ENCODE measurements at places on chromosomes 12 and 14.

DNA sequence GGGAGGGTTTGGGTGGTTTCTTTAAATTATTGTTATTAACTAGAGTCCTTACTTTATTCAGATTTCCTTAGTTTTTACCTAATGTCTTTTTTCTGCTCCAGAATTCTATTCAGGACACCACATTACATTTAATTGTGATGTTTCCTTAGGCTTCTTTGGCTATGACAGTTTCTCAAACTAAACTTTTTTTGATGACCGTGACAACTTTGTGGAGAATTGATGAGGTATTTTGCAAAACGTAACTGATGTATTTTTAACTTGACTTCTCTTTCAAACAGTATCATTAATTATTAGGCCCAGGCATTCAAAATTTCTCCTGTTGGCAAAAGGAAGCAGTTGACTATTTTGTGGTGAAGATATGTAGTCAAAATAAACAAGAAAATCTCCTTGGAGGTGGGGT is 10.5 kb downstream of the RNASE6 start:
- no peaks in the 10 kb centered on the region for H3K4me1 ChIP-seq
- no peak for DNase-seq
- peaks cover 3% of the 10 kb centered on the region for H3K36me3 ChIP-seq
- H3K27me3 ChIP-seq, result no peaks in the 10 kb centered on the region
- peak overlapping the region; percentile 60 for H3K27ac ChIP-seq

- DNase-seq, result no peak
- H3K27me3 ChIP-seq, result no peaks in the 10 kb centered on the region
- H3K36me3 ChIP-seq, result peaks cover 12% of the 10 kb centered on the region
- H3K4me1 ChIP-seq, result peaks cover 15% of the 10 kb centered on the region
Observed at GRCh38 chr12:112370199-112370598, 12.0 kb downstream of the HECTD4 start.

GRCh38 chr14:68795597-68796417 is 2.9 kb upstream of the ZFP36L1 start:
- peaks cover 23% of the 10 kb centered on the region for H3K27me3 ChIP-seq
- H3K27ac ChIP-seq, result peak overlapping the region; percentile 99
- peak overlapping the region; percentile 96 for H3K4me3 ChIP-seq
- peaks cover 18% of the 10 kb centered on the region for H3K4me1 ChIP-seq
- DNase-seq, result peak; percentile 89

DNA sequence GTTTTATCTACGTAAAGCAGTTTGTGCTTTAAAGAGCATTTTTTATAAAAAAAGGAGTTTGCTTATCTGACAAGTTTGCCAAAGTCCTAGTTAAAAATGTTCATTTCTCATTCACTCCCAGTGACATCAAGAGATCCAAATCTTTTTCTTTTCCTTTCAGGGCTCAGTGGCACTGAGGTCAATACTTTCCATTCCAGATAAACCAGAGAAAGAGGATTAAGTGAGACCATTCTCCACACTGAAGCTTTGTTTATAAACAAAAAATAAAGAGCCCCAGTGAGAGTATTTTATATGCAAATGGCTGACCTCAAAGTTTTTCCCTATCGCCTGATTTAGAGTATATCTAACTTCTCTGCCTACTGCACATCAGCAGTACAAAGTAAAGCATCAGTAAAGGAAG is 199.8 kb downstream of the ALG10B start:
- H3K4me3 ChIP-seq, result no peak overlapping the region
- H3K36me3 ChIP-seq, result no peaks in the 10 kb centered on the region
- H3K4me1 ChIP-seq, result no peaks in the 10 kb centered on the region
- no peak overlapping the region for H3K27ac ChIP-seq
- no peaks in the 10 kb centered on the region for H3K27me3 ChIP-seq
- DNase-seq, result no peak

DNA sequence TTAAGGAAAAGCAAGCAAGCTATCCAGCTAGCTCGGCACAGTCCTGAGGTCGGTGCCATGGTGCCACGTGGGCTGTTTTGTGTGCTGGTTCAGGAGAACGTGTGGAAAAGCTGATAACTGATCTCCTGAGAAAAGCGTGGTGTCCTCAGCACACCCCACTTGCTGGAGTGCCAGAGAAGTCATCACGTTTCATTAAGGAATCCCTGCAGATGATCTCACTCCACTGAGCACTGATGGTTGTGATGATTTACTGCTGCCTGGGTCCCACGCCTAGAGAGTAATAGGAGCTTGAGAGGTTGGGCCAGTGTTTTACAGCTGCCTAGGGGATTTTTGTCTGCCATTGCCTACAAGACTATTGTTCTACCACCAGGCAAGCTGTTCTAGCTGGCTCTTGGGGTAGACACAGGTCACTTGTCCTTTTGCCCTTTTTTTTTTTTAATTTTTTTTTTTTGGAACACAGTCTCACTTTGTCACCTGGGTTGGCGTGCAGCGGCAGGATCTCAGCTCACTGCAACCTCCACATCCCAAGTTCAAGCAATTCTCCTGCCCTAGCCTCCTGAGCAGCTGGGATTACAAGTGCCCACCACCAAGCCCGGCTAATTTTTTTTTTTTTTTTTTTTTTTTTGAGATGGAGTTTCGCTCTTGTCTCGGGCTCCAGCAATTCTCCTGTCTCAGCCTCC is 42.3 kb upstream of the EVL start:
- H3K4me3 ChIP-seq, result no peak overlapping the region
- peaks cover 57% of the 10 kb centered on the region for H3K4me1 ChIP-seq
- DNase-seq, result no peak
- H3K27me3 ChIP-seq, result no peaks in the 10 kb centered on the region
- no peak overlapping the region for H3K27ac ChIP-seq

DNA sequence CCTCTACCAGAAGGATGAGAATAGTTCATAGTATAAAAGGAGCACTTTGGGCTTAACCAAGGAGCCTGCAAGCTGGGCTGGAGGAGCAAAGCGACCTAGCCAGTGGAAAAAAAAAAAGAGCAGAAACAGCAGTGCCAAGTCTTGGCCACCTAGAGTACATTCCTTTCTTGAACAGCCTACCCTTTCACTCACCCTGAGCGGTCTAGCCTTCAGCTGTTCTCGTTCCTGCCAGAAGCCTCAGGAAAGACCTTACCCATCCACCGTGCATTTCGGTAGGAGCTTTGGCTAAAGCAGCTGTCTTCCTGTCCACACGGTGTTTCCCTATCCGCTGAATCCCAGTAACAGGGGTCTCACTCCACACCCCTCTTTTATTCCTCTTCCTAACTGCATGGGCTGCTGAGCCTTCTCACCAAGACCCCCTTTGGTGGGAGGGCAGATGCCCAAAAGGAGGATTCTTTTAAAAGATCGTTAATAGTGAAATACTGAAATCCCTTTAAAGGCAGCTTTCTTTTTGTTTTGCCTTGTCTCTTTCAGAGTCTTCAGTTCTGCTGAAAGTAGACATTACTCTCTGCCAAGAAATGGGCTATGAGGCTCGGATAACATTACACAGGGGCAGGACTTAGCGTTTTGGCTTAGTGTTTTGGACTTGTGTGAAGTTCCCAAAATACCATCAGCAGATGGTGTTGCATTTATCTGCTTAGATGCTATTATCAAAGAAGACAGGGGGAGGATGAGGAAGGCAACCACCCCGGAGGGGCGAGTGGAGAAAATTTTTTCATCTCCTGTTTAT is 88.5 kb upstream of the METAP2 start:
- peaks cover 8% of the 10 kb centered on the region for H3K4me1 ChIP-seq
- no peak for DNase-seq
- no peak overlapping the region for H3K4me3 ChIP-seq

DNA sequence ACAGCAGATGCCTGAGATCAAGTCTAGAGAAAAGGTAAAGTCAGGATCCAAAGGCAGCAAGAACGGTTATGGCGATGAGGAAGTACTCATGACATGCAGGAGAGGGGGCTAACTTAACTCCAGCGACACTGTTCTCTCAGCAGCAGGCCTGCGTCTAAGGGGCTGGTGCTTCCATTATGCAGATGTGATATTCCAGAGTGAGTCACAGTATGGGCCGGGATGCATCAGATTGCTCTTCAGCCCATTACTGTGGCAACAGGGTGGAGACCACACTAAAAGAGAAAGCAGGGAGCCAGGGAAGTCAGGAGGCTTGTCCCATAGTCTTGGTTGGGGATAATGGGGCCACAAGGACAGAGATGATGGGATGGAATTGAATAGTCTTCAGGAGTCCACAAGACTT is 151.8 kb upstream of the NTF3 start:
- no peak overlapping the region for H3K4me3 ChIP-seq
- H3K27me3 ChIP-seq, result peaks cover 12% of the 10 kb centered on the region
- no peak overlapping the region for H3K27ac ChIP-seq
- no peaks in the 10 kb centered on the region for H3K4me1 ChIP-seq

- H3K36me3 ChIP-seq, result no peaks in the 10 kb centered on the region
- H3K27me3 ChIP-seq, result no peaks in the 10 kb centered on the region
- DNase-seq, result no peak
Observed at GRCh38 chr14:20827326-20827725, 24.7 kb upstream of the RNASE1 start.

- peak overlapping the region; percentile 40 for H3K27ac ChIP-seq
- H3K4me3 ChIP-seq, result no peak overlapping the region
- H3K36me3 ChIP-seq, result no peaks in the 10 kb centered on the region
- no peak for DNase-seq
Observed at GRCh38 chr12:49776413-49776812, 35.1 kb downstream of the TMBIM6 start.

- no peaks in the 10 kb centered on the region for H3K27me3 ChIP-seq
- peaks cover 3% of the 10 kb centered on the region for H3K36me3 ChIP-seq
- no peak overlapping the region for H3K27ac ChIP-seq
- H3K4me3 ChIP-seq, result no peak overlapping the region
Observed at GRCh38 chr12:67716817-67717216, 68.3 kb downstream of the DYRK2 start.

DNA sequence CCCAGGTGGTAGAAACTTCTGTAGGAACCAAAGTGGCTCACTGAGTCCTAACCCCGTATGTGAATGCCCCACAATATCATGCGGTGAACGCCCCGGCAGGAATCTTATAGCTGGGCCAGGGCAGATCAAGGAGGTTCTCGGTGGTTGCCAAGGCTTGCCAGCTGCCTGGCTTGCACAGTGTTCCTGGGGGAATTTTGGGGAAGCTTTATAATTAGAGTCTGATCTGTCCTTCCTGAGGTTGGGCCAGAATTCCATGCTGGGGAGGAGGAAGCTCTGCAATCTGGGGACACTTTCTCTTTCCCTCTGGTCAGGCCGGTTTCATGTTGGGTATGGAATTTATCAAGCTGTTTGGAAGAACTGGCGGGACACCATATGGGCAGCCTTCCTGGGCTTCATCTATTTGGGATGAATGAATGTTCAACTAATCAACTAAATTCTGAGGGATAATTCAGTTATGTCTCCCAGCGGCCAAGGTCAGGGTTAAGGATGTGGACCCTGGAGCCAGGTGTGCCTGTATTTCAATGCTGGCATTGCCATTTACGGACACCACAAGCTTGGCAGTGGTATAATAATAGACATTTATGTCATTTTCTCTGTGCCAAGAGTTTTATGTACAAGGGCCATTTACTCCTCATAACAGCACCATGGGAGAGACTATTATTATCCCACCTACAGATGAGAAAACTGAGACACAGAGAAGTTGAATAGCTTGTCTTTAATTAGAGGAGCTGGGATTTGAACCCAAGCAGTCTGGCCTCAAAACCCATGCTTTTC is 54.3 kb downstream of the SVOP start:
- no peak overlapping the region for H3K4me3 ChIP-seq
- DNase-seq, result no peak
- H3K36me3 ChIP-seq, result no peaks in the 10 kb centered on the region
- no peak overlapping the region for H3K27ac ChIP-seq
- H3K4me1 ChIP-seq, result no peaks in the 10 kb centered on the region

DNA sequence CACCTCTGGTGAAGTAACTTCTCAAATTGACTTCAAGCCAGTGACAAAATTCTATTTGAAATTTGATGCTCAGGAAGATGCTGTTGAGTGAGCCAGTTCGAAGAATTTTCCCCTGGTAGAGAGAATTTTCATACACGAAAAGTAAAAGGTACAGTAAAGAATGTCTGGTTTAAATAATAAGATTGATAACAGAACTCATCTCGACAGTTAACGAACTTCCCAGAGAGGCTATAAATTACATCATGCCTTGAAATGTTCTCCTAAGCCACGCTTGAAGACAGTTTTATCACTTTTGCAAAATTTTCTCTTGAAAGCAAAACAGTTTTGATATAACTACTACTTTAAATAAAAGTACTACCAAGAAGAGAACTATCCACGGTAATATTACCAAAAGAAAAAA is 14.4 kb upstream of the OR11G2 start:
- no peaks in the 10 kb centered on the region for H3K27me3 ChIP-seq
- no peak overlapping the region for H3K4me3 ChIP-seq
- no peaks in the 10 kb centered on the region for H3K4me1 ChIP-seq
- no peak overlapping the region for H3K27ac ChIP-seq
- DNase-seq, result no peak

DNA sequence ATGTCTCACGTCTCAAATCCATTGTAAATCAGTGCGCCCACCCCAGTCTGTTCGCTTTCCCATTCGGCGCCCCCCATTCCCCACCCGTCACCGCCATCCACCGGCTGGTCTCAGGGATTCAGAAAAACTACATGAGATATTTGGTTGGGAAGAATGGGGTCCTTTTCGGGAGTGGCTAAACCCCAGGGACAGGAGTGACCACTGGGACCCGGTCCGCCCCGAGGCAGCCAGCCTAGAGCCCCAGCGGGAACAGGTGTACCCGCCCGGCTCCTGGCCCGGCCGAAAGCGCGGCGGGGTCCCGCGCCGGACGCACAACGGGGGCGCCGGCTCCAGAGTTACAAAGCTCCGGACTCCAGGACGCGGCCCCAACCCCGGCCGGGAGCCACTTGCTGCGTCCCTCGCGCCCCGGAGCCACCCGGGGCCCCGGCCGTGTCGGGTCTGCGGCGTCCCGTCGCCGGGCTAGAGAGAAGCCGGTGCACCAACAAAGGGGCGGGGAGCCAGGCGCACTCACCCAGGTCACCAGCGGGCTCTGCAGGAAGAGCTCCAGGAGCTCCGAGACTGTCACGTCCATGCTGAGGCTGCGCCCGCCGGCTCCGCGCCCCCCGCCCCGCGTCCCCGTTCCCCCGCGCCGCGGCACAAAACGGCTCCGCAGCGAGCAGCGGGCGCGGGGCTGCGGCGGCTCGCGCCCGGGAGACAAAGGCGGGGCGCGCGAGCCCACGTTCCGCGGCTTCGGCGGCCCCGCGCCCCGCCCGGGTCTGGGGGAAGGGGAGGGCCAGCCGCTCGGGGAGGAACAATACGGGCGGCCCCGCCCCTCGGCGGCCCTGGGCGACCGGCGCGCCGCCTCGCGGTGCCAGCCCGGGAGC is at the start of gene CCDC88C:
TSS of gene CCDC88C (minus strand) at position 701 of the 863 bp plus-strand sequence. CDS start at position 571, 130 bp downstream.
- H3K4me1 ChIP-seq, result peaks cover 38% of the 10 kb centered on the region
- peaks cover 17% of the 10 kb centered on the region for H3K27me3 ChIP-seq
- H3K4me3 ChIP-seq, result peak within 1 kb of the TSS; percentile 91
- H3K36me3 ChIP-seq, result peaks cover 3% of the 10 kb centered on the region

GRCh38 chr12:101855364-101855884 is 22.0 kb upstream of the DRAM1 start:
- no peak for DNase-seq
- H3K4me1 ChIP-seq, result peaks cover 24% of the 10 kb centered on the region
- H3K27ac ChIP-seq, result peak overlapping the region; percentile 86
- H3K36me3 ChIP-seq, result no peaks in the 10 kb centered on the region
- H3K27me3 ChIP-seq, result no peaks in the 10 kb centered on the region

All from type B pancreatic cell (in vitro differentiated cells).